ENCODE measurements at places on chromosomes 2 and 18. TPM values are rescaled to one million over a fixed set of nuclear protein-coding genes. Genes with fewer than 3 reads are reported as not detected.

Gene OTOS
- not detected for total RNA-seq

Gene KIF1A
- total RNA-seq = 0.13 TPM

Gene MALL
- 171 TPM for total RNA-seq

Gene RNU2-63P
- total RNA-seq = under 0.01 TPM

Gene HOXD13
- total RNA-seq = not detected

Gene SERPINE2
- total RNA-seq = 24.7 TPM

Gene SIX3
- not detected for total RNA-seq

Gene SP140
- 0.20 TPM for total RNA-seq

Gene VWC2L
- not detected for total RNA-seq

Gene POTEC
- total RNA-seq = not detected

Gene XIRP2
- 0.20 TPM for total RNA-seq

Gene CYP26B1
- 19.7 TPM for total RNA-seq

Gene QPCT
- total RNA-seq = 15.7 TPM

Gene UGT1A10
- not detected for total RNA-seq

Gene LIPG
- total RNA-seq = 87.9 TPM

Gene GREB1
- total RNA-seq = 0.34 TPM

Gene ALPP
- total RNA-seq = not detected

Gene AFG3L2
- total RNA-seq = 40.3 TPM

Gene ERMN
- not detected for total RNA-seq

Gene UGT1A3
- total RNA-seq = not detected

Gene ANKRD30B
- not detected for total RNA-seq

Gene EMX1
- total RNA-seq = not detected

Gene IL36A
- not detected for total RNA-seq

Gene SP5
- not detected for total RNA-seq

Gene MAP3K2
- total RNA-seq = 13.6 TPM

Gene LYPD1
- total RNA-seq = 24.4 TPM

Gene COL4A3
- total RNA-seq = not detected

Gene RABL2A
- total RNA-seq = 2.1 TPM

Gene INHBB
- total RNA-seq = 0.07 TPM

Gene ZAP70
- 0.53 TPM for total RNA-seq

Gene NOSTRIN
- 11.0 TPM for total RNA-seq

Gene YES1
- total RNA-seq = 227 TPM

Gene CD8A
- not detected for total RNA-seq

Gene GPR39
- total RNA-seq = 0.07 TPM

Gene DSG2
- total RNA-seq = 1.3 TPM

Gene MC4R
- not detected for total RNA-seq

Gene CMPK2
- total RNA-seq = 30.0 TPM

Gene ANKAR
- total RNA-seq = 1.7 TPM

Gene RNF152
- 5.9 TPM for total RNA-seq

Gene SPR
- 37.6 TPM for total RNA-seq

Gene GCG
- total RNA-seq = not detected

Gene VAMP8
- total RNA-seq = 2.5 TPM

Gene SLC9A2
- 0.05 TPM for total RNA-seq

Gene L3MBTL4
- total RNA-seq = 2.9 TPM

All from mammary microvascular endothelial cell (primary cell).